ENCODE measurements at places on chromosomes 6 and 20. TPM values are rescaled to one million over a fixed set of nuclear protein-coding genes. Genes with fewer than 3 reads are reported as not detected.

Gene OR2B6
- total RNA-seq: not detected

Gene C20orf204
- 1.2 TPM for total RNA-seq

Gene CD40
- total RNA-seq: 6.5 TPM

Gene TSHZ2
- total RNA-seq: 1.6 TPM

Gene METTL24
- total RNA-seq: not detected

Gene TRERF1
- total RNA-seq: 1.8 TPM

Gene NMBR
- total RNA-seq: not detected

Gene ACSS1
- 0.64 TPM for total RNA-seq

Gene RBM39
- total RNA-seq: 322 TPM

Gene ID1
- total RNA-seq: 930 TPM

Gene ERGIC3
- total RNA-seq: 354 TPM

Gene TAGAP
- under 0.01 TPM for total RNA-seq

Gene BPIFA1
- total RNA-seq: not detected

Gene IL20RA
- 4.5 TPM for total RNA-seq

Gene GNL1
- total RNA-seq: 35.2 TPM

Gene ADGRF1
- 5.5 TPM for total RNA-seq

Gene MUC21
- total RNA-seq: 0.53 TPM

Gene PNPLA1
- total RNA-seq: 0.26 TPM

Gene OPRL1
- under 0.01 TPM for total RNA-seq

Gene PACRG
- total RNA-seq: under 0.01 TPM

Gene FLRT3
- 17.1 TPM for total RNA-seq

Gene SYTL3
- 2.4 TPM for total RNA-seq

Gene TUBB2A
- 25.3 TPM for total RNA-seq

Gene LINC00237
- not detected for total RNA-seq

Gene GSTA3
- total RNA-seq: not detected

Gene TP53TG5
- total RNA-seq: not detected

Gene MYL9
- total RNA-seq: 0.53 TPM

Gene C6orf141
- 7.8 TPM for total RNA-seq

Gene SAPCD1
- 1.3 TPM for total RNA-seq

Gene FOXA2
- total RNA-seq: 6.8 TPM

Gene GABRR2
- total RNA-seq: under 0.01 TPM

Gene CST7
- not detected for total RNA-seq

Gene UBE3D
- 6.1 TPM for total RNA-seq

Gene LHFPL5
- total RNA-seq: not detected

All from bronchial epithelial cell (primary cell).